WTC11 (cell line): ENCODE measurements at places on chromosomes 2 and 18.

- no peak for DNase-seq
These were observed 16.7 kb upstream of the RAPH1 start for GRCh38 chr2:203551778-203552177.

- no peak for DNase-seq
These were observed 110.3 kb upstream of the RMP24 start for GRCh38 chr18:35862119-35862640.

- DNase-seq = no peak
These were observed 2.5 kb downstream of the RTN4 start for GRCh38 chr2:55047677-55048299.

DNA sequence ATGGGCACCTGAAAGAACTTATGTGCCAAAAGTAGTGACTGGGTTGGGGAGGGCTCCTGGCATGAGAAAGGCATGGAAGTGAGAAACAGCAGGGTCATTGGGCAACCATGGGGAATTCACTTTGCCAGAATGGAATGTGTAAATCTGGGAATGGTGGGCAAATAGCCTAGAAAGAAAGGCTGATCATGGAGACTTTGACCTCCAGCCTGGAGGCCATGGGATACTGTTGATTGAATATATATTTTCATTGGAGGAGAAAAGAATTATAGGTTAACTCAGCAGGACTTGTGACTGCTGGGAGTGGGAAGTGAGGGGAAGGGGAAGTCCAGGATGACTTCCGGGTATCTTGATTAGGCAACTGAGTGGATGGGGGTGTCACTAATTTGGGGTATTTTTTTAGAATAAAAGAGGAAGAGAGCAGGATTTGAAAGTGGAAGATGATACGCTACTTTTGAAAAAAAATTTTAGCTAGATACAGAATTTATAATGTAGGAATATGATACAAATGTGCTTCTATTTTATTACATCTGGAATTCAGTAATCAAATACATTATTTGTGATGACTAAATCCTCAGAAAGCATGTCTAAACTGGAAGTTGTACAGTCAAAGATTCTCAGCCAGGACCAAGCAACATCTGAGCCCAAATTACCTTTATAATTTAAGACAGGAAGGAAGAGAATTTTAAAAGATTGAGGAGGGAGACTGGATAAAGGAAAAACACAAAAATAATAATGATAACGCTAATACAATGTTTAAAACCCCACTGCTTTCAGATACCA lies 116.2 kb downstream of the GATA6 start:
- no peak for DNase-seq

DNA sequence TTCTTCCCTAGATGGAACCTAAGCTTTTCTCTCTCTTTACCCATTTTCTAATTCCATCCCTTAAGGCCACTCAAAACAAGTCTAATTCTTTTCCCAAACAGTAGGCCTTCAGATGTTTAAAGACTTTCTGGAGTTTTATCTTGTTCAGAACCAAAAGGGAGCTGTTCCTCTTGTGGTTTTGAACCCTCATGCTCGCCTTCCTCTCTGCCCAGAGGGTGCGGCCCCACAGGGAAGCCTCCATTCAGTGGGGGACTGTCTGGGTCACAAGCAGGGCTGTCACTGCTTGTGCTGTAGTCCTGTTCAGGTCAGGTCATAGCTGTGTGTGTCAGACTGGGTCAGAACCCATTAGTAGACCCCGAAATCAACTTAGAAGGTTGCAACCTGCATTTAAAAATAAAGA lies 56.5 kb downstream of the TET3 start:
- DNase-seq = no peak
